GM13976 (cell line): ENCODE measurements at places on chromosomes 4 and X.

DNA sequence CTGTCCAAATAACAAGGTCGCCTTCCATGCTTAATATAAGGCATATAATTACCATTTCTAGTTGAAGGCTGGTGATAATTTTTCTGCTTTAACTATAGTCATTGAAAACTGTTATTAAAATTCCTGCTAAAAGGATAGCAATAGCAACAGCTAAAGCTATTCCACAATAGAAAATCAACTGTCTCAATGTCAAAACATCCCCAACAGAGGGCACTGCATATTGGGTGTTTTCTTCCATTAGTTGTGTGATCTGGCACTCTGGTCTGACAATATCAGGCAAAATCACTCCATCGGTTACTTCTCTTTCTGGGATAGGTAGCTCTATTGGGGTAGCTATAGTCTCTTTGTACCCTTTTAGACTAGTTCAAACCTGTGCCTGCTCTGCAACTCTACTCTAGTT is 53.5 kb downstream of the TMPRSS11F start:
- no peak for DNase-seq

DNA sequence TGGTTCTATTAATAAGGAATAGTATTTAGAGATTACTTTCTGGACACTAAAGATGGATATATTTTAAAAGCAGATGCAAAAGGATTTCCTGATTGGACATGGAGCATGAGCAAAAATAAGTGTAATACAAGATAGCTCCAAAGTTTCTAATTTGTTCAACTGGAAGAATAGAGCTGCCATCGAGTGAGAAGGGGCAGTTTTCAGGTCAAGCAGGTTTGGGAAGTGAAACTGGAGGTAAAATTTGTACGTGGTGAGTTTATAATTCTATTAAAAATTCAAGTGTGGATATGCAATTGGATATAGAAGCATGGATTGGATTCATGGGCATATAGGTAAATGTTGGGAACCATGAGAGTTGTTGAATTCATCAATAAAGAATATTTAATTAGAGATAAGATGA is 31.8 kb downstream of the PRDM8 start:
- DNase-seq, result no peak

- DNase-seq, result no peak
Measured at GRCh38 chrX:88397551-88397950, 349.5 kb upstream of the CPXCR1 start.

DNA sequence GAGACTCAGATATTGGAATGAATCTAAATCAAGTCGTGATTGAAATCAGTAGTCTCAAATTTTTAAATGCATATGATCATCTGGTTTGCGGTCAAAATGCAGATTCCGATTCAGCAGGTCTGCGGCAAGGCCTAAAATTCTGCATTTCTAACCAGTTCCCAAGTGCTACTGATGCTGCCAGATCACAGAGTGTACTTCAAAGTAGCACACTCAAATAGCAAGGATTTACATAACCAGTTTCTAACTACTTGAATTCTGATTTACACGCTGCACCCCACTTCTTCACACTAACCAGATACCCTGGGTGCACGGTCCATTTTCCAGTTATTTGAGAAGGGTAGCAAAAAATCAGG is 752 bp downstream of the MBTPS2 start:
- DNase-seq, result no peak

DNA sequence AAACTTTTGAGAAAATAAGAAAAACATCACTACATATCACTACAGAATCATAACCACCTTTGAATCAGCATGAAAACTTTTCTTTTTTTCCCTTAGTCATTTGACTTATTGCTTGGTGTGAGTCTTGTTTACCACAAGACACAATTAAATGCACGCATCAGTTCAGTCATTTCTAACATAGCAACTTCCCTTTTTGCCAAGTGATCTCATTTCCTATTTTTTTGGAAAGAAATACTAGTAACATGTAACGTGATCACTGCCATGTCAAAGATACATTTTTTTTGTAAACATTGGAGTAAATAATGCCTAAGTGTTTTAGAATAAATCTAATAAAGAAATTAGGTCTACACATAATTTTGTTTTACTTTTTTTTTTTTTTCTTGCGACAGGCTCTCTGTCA is 5.1 kb upstream of the CXCL8 start:
- DNase-seq, result peak; percentile 49

DNA sequence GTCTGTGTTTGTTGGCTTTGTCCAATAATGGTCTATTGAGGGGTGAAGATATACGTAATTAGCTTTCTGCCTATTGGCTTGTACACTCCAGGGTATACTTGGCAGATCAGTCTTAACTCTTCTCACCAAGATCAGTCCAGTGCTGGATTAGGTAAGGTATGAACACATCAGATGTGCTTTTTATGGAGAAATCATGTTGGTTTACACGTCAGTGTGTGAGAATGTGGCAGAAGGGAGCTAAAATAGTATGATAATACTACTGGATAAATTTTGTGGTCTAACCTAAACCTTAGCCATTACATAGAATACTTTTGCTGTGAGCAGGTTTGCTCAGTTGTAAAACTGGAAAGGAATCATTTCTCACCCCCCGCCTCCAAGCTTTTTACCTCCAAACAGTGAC is 4.2 kb downstream of the PDHA1 start:
- no peak for DNase-seq
